ENCODE measurements at places on chromosomes 3 and 15.

DNA sequence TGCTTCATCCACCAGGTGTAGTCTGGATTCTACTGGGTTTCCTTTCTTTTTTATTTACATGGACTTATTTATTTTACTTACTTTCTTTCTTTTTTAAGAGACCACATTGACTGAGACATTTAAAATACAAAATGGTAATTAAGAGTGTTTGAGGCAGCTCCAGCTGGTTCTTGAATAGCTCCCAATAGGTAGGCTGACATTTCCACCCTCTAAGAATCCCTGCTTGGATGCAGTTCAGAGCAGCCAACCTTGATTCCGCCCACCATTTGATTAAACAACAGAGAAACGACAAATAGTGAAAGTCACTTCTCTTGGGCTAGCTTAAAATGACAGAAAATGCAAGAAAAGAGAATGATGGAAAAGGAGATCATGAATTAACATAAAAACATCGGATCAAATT lies 270.5 kb downstream of the TUSC7 start:
- no peak for DNase-seq

GRCh38 chr3:78792212-78792611 lies 975.6 kb downstream of the ROBO1 start:
- no peak for DNase-seq

DNA sequence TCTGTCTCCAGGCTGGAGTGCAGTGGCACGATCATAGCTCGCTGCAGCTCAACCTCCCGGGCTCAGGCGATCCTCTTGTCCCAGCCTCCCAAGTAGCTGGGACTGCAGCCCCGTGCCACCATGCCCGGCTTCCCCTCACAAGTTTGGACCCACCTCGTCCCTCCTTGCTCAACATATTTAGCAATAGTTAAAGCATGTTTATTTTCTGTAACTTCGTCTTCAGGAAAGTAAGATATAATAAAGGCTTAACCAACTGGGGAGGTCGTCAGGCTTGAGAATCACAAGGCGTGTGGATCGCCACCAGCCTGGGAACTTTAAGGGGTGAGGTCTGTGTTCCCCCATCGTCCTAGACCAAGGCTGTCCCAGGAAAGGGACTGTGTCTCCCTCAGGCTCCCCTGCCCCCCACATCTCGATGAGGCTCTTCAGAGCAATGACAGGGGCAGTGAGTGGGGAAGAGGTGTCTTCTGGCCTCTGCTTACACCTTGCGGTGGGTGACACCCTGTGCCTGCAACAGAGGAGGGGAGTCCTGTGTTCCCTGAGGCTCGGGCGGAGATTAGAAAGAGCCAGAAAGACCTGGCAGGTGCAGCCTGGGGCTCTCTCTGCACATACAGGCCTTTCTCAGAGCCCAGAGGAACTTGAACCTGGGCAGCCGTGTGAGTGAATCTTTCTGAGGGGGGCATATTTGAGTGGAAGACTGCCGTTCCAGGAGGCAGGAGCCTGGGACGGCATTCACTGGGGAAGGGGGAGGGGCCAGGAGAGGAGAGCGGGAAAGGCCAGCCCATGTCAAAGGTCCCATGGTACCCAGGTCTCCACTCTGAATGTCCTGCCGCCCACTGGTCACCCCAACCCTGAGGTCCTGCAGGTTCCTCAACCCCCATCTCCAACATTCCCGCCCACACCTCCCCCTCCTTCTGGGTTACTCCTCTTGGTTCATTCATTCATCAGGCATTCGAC lies 152.3 kb downstream of the SMAD6 start:
- no peak for DNase-seq

GRCh38 chr3:33186524-33187367 lies 31.9 kb downstream of the SUSD5 start:
- peak; percentile 71 for DNase-seq

GRCh38 chr3:104933972-104934371 lies 432.7 kb upstream of the ALCAM start:
- DNase-seq: no peak

DNA sequence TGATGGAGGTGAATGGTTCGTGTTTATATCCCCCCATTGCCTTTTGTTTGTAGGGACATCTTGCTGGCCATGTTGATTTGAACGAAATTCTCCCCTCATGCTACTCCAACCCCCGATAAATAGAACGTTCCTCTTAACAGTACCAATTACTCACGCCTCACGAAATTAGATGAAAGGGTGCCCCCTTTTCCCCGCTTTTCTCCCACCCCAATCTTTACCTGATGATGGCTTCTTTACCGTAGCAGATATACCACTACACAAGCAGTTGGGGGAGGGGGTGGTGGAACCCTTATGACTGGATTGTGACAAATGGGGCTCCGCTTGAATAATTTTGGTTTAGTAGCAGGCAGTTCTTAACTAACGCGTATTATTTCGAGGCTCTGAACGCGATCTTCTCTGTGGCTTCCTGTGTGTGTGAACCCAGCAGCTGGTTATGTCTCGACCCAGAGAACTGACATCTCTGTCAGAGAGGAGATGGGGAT lies 1.1 kb downstream of the PIAS1 start:
- peak; percentile 77 for DNase-seq

GRCh38 chr3:52428151-52429005 lies 16.5 kb downstream of the SEMA3G start:
- peak; percentile 64 for DNase-seq

- DNase-seq: peak; percentile 47
These were observed 520 bp downstream of the MESD start for GRCh38 chr15:80989081-80989517.

- DNase-seq: no peak
These were observed 40.9 kb upstream of the CCR2 start for GRCh38 chr3:46312991-46313390.

- DNase-seq: no peak
These were observed 23.6 kb downstream of the MBNL1 start for GRCh38 chr3:152292366-152292765.

GRCh38 chr3:46440531-46441294 lies 24.0 kb downstream of the LTF start:
- DNase-seq: peak; percentile 56

- no peak for DNase-seq
These were observed 3.6 kb upstream of the PRRT3 start for GRCh38 chr3:9955611-9956352.

DNA sequence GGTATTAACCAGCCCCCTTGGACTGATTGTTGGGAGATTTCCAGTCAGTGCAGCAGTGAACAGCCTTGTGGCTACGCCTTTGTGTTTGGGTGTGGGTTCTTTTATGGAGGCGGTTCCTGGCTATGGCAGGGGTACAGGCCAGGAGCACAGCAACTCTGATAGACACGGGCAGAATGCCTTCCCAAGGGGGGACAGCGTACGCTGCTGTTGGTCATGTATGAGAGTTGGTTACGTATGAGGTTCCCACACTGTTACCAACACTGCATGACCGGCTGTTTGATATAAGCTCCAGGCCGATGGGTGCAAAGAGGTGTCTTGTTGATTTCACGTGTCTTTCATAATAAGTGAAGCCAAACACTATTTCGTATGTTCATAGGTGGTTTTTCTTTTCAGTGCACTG lies 187.8 kb downstream of the NSMCE3 start:
- DNase-seq: no peak

DNA sequence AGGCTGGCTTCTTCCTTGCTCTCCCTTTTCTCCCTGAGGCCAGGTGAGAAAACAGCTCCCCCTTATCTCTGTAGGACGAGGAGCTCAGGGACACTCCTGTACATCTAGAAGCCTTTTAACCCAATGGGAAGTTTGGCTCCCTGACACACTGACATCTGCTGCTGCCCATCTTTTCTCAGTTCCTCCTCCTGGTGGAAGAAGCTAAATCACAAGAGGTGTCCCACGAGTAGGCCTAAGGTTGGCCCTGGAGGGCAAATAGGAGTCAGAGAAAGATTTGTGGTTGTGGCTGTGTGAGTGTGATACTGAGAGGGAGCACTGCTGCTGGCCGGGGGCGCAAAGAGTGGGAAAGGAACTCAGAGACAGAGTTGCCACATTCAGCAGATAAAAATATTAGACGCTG lies 49.5 kb downstream of the ARHGAP31 start:
- DNase-seq: no peak

- peak; percentile 69 for DNase-seq
These were observed 145.4 kb downstream of the KLHL25 start for GRCh38 chr15:85649372-85649771.

GRCh38 chr3:11004563-11004962 lies 12.0 kb downstream of the SLC6A1 start:
- no peak for DNase-seq

DNA sequence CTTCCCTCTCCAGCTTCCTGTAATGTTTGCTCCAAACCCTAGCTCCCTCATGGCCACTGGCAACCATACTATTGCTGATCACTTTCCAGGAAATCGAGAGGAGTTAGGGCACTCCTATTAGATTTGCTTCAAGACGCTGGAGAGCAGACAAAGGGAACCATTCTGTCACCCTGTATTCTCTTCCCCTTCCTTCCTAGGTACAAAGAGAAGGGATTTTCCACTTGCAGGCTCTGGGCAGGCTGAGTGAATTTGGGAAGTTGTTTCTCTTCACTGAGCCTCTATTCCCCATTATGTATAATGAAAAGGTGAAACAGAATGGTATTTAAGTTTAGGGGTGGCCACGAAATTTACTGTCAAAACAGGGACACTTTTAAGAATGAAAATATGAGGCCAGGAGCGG lies 99.4 kb upstream of the LPP start:
- DNase-seq: no peak

GRCh38 chr15:72197041-72197459 lies 537 bp downstream of the GRAMD2A start:
- DNase-seq: no peak

DNA sequence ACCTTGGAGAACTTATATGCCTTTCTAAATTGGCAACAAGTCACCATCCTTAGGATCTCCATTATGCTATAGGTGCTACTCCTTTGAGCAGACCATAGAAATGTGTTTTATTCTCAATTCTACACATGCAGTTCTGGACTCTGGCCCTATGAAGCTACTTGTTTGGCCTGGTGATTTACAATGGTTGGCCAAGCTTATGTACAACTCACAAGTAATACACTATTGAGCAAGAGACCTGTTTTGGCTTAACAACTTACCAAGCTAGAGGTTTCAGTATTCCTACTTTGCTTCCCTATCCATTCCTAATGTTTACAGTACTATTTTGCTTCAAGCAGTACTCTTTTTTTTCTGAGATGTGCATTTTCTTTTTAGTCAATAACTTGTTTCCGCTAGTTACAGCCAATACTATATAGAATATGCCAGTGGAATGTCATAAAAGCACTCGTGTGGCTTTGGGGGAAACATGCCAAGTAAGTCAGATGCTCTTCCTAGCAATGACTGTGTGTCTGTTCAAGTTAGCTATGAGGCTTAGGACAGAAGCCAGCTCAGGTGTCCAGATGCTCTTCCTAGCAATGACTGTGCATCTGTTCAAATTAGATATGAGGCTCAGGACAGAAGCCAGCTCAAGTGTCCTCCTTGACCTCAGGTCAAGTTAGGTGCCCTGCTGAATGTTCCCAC lies 174.9 kb upstream of the SEMA6D start:
- DNase-seq: no peak

DNA sequence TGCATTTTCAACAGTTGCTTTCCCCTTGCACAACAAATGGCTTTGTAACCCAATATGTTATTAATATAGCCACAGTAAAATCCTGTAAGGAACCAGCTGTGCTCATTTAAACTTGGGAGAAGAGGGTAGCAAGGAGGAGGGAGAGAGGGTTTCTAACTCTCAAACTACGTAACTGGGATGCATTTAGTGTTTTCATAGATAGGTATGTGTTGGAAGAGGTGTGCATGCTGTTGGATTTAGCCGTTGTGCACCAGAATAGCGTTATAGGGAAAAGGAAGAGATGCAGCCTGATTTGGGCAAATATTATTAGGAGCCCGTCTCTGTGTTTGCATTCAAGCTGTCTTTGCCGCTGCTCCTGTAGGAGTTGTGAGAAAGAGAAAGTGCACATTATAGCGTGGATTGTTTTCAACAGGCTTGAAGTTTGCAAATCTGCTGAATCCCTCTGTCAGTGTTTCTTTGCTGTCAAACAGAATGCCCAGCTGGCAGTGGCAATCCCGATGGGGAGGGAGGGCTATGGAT lies 39.4 kb downstream of the ARPP21 start:
- DNase-seq: no peak

DNA sequence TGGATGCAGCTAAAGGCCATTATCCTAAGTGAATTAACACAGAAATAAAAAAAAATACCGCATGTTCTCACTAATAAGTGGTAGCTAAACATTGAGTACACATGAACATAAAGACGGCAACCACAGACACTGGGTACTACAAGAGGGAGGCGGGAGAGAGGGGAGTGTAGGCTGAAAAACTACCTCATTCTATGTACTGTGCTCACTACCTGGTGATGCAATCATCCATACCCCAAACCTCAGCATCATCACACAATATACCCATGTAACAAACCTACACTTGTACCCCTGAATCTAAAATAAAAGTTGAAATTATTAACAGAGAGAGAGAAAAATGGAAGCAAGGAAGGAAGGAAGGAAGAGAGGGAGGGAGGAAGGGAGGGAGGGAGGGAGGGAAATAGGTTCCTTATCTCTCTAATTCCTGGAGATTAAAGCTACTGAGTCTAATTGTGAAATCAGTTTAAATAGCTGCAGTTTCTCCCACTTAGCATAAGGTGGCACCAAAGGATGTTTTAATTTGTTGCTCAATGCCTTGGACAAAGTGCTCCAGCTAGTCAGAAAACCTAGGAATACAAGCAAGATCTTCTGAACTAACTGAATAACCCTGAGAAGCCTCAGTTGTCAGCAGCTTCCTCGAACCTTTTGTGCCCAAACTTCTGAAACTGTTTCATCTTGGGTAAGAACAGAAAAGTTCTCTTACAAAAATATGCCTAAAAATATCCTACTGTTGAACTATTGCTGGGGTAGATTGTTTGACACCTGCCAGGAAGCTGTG lies 79.4 kb upstream of the ATP11B start:
- peak; percentile 71 for DNase-seq

GRCh38 chr3:178206521-178206920 lies 329.7 kb upstream of the KCNMB2 start:
- DNase-seq: no peak

DNA sequence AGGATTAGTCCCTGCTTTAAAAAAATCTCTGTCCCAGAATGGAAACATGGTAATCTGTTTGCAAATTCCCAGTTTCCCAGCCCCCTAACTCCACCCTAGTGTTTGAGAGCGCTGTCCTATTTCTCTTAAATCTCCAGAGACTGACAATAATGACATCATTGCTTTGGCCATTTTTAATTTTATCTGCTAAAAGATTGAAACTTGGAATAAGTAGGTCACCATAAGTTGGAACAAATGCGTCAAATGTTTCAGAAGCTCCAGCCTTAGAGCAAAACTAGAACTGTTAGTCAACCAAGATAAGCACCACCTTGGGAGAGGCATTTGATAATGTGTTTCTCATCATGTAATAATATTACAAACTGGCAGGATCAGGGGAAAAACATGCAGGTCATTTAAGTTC lies 25.7 kb upstream of the MB21D2 start:
- no peak for DNase-seq

DNA sequence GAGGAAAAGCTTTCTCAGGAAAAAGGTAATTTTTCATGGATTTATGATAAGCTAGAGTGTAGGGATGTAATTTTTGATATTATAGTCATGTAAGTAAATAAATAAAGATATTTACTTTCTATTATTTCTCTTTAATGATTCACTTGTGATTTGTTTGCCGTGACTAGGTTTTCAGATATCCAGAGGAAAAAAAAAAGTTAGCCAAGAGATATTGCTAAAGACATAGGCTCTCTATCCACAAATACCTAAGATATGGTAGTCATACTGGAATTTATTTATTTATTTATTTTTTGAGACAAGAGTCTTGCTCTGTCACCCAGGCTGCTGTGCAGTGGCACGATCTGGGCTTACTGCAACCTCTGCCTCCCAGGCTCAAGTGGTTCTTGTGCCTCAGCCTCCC lies 59.9 kb downstream of the AP4E1 start:
- DNase-seq: peak; percentile 2

Measured in kidney tubule cell (primary cell).